ENCODE measurements at places on chromosomes 11 and 22.

DNA sequence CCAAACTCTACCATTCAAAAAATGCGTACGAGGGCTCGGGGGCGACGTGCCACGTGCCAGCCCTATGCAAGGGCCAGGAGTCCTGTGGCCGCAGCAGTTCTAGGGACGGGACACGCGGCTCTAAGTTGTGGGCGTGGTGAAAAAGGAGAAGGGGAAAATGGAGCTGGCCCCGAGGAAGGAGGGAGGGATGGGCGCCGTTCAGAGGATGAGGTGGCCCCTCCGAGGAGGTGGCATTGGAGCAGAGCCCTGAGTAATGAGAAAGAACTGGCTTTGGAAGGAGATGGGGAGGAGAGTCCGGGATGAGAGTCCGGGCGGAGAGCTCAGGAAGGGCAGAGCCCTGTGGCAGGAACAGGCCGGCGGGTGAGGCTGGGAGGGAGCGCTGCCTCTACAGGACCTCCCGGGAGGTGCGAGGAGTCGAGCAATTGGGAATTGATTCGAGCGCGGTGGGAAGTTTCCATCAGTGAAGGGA is 21.0 kb downstream of the OTUB1 start:
- no peak for DNase-seq

- DNase-seq, result no peak
These were observed 368.7 kb upstream of the TENM4 start for GRCh38 chr11:79809487-79809886.

DNA sequence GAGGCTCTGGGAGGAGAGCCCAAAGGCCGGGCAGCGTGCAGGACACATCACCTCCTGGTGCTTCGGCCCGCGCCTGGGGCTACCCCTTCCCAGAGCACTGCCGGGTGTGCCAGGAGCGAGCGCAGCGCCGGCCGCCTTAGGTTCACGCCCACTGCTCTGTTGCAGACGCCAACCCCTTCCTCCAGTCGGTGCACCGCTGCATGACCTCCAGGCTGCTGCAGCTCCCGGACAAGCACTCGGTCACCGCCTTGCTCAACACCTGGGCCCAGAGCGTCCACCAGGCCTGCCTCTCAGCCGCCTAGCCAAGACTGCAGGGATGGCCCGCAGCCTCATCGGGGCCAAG is 79.0 kb downstream of the MED15 start:
- no peak for DNase-seq

GRCh38 chr22:46381142-46381541 is 45.6 kb downstream of the TRMU start:
- DNase-seq, result no peak

DNA sequence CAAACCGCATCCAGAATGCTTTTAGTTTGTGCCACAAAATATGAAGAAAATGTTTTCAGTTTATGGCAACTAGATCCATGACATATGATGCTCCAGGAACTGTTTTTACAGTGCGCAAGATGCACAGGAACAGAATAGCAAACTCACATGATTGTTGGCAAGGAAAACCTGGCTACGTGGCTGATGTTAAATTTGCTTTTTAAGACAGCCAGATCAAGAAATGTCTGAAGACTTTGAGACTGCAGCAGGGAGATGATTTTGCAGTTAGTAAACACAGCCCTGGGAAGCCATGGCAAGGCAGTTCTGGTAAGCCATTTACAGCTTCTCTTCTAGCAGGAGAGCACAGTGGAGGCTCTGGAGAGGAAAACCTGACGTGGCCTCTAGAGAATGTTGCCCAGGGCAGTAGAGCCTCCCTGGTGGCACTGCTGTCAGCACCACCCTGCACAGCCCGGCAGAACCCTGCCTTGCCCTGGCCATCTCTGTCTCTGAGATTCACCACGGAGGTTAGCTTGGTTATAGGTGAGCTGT is 69.8 kb upstream of the TNRC6B start:
- no peak for DNase-seq

DNA sequence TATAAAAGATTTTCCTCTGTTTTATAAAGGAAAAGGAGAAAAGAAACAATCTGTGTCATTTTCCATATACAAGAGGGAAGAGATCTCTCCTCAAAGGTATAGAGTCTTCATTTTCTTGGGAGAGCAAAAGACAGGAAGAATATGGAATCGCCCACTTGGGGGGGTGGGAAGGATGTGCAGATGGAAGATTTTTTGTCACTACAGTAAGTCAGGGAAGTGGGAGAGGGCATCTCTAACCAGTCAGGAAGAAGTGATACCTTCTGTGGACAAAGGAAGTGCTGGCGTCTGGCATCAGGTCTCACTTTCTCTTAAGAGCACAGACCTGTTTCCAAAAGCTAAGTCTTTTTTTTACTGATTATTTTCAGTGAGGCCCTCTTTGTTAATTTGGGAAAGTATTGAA is 1.4 kb downstream of the PRR14L start:
- no peak for DNase-seq

GRCh38 chr11:35185696-35186095 is 46.7 kb downstream of the CD44 start:
- DNase-seq, result no peak

- no peak for DNase-seq
These were observed 45.4 kb downstream of the KCNC1 start for GRCh38 chr11:17779861-17780594.

DNA sequence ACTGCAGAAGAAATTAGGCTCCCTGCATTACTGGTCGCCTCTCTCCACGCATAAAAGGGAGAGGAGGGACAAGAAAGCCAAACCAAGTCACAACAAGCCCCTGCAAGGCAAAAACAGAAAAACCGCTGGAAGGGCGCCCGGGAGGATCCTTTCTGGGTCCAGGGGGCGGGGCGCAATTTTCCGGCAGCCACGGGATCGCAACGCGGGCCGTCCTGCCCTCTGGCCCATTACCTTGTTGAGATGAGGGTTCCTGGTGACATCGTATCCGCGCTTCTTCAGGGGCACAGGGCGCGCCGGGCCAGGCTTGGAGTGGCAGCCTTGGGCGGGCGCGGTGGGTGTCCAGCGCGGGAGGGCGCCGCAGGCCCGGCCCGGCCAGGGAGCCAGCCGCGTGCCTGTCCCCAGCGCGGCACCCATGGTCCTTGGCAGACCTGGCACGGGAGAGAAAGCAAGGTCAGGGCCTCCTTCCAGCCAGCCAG is 847 bp downstream of the ME3 start:
- no peak for DNase-seq

DNA sequence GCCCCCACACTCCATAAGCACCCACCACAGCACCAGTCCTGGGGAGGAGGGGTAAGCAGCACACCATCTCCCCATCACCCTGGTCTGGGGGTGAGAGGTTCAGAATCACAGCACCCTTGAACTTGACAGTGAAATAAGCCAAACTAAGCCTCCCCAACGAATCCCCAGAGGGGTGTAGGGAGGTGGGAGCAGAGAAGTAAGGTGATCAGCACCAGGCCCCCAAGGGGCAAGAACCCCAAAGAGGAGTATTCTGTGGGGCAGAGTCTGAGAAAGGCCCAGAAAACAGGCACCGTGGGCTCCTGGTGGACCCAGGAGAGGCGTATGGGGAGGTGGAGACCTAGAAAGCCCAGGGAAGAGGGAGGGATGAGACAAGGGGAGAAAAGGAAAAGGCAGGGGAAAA is 30.9 kb downstream of the ARAP1 start:
- DNase-seq, result no peak

DNA sequence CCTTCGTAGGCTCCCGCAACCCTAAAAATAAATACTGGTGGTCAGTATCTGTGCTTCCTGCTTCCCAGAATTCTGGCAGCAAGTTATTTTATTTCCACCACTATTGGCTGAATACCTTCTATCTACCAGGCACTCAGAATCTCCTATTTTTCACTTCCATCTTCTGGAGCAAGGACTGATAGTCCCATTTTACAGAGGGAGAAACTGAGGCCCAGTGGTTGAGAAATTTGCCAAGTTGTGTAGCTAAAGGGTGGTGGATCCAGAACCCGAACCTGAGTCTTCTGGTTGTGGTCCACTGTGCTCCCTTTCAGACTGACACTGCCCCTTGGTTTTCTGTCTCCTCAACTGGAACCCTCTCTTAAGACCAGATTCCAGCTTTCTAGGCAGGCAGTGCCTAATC is 31.6 kb downstream of the NECTIN1 start:
- no peak for DNase-seq

- DNase-seq, result peak; percentile 100
These were observed at the start of gene STT3A for GRCh38 chr11:125592305-125593113. Gene STT3A (plus strand): TSS chr11:125592852. CDS start chr11:125595916, 3,064 bp downstream.

GRCh38 chr11:126149759-126150625 is 61.5 kb downstream of the RPUSD4 start:
- DNase-seq, result no peak

- DNase-seq, result peak; percentile 35
These were observed 130.9 kb downstream of the PARVA start for GRCh38 chr11:12508151-12508751.

All from non-pigmented ciliary epithelial cell (primary cell).